Stimulated activated CD8-positive, alpha-beta memory T cell treated with anti-CD3 and anti-CD28 coated beads, Interleukin-12 subunit alpha, Interleukin-12 subunit beta, amount 100 ng/mL, for 1 hour (primary cell): ENCODE measurements at places on chromosomes 13 and 19.

DNA sequence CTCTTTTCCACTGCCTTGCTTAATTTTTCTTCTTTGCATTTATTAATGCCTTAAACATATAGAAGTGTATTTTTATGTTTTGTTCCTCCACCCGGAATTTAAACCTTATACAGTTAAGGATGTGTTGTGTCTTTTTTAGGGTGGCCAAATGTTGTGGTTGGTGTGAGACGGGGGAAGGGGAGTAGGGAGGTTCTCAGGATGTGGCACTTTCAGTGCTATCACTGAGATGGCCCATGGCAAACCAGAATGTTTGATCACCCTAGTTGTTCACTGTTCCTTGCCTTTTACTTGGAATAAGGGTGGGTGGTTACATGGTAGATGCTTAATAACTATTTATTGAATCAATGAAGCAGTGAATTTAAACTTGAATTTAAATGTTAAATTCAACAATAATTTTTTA lies 216.0 kb upstream of the SLITRK1 start:
- DNase-seq, result no peak

DNA sequence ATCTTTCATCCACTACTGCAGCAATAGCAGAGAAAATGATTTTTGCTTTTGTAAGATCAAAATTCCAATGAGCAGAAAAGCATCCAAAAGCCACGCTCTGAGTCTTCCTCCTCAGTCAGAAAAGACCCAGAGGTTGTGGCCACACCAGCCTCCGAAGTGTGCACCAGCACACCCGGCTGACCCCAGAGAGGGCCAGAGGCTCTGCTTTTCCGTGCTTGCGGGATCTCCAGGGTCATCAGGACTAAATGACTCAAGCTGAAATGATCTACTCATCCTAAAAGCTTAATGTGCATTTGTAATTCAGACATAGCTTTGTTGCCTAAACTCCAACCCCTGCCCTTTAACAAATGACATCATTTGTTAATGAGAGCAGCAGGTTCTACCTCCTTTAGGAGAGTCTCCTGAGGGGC lies 16.5 kb downstream of the RXFP2 start:
- DNase-seq, result no peak

GRCh38 chr13:84352946-84353345 lies 470.7 kb upstream of the SLITRK1 start:
- no peak for DNase-seq

GRCh38 chr19:37593996-37594303 lies 642 bp downstream of the ZNF571 start:
- no peak for DNase-seq

DNA sequence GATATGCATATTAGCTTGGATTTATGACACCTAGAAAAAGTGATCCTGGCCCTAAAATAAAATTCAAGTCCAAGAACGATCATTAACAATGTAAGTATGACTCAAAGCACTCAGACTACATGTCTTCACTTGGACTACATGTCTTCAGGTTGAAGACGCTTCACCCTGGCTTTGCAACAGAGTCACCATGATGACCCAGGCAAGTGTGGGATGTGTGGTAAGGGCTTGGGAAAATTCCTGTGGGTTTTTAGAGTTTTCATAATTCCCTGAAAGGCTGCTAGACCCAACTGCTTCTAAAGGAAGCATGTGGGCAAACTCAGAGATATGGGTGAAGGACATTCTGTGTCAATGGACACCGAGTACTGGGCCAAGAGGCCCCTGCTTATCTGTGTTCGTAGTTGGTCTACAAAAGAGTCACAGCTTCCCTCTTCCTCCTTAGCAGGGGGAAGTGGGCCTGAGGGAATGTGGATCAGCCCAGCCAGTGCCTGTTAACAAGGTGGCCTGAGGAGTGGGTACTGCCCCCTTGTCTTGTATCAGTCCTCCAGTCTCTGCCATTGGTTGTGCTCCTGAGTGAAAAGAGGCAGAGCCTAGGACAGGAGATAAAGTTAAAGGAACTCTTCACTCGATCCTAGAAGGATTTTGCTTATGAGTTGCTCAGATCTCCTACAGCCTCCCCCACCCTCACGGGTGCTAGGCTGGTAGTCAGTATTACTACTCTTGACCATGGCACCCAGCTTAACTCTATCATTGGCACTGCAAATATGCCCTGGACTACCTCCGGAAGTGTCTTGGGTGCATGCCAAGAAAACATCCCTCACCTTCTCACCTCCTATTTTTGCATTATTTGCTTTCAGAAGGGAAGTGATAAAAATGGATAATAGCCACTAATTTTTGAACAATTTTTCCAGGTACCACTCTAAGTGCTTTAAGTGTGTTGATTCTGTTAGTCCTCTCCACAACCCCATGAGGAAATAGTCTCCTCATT lies 406.3 kb downstream of the COG6 start:
- no peak for DNase-seq

DNA sequence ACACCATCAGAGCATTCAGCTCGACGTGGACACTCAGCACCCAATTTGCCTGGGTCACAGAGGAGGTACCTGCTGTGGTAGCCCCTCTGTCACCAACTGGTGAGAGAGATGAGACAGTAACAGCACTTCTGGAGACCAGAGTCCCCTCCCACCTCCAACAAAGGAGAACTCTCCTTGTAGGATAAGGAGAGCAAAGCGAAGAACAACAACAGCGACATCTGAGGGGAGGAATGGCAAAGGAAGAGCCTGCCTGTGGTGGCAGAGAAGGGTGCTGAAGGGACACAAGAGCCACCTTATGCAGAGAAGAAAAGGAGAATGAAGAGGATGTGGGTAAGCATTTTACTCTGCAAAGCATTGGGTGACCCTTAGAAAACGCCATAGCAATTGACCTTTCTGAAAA lies 167.8 kb downstream of the ABCC4 start:
- no peak for DNase-seq
